ENCODE measurements at places on chromosomes 2 and 18.
A peak's percentile ranks its signal among the peaks of the same experiment; 100 is the strongest.

- DNase-seq, result no peak
Observed at GRCh38 chr18:21930177-21930576, 189.6 kb downstream of the MIB1 start.

GRCh38 chr2:219175486-219175885, 1.2 kb downstream of the CNPPD1 start:
- no peak for DNase-seq

DNA sequence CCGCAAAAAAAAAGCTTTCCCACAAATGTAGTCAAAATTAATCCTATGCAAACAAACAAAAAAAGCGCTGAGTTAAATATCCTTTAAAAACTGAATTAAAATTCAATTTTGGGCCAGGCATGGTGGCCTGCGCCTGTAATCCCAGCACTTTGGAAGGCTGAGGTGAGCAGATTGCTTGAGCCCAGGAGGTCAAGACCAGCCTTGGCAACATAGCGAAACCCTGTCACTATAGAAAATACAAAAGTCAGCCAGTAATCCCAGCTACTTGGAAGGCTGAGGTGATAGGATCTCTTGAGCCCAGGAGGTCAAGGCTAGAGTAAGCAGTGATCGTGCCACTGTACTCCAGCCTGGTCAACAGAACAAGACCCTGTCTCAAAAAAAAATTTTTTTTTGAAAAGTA, 8.8 kb upstream of the MARCHF7 start:
- no peak for DNase-seq

DNA sequence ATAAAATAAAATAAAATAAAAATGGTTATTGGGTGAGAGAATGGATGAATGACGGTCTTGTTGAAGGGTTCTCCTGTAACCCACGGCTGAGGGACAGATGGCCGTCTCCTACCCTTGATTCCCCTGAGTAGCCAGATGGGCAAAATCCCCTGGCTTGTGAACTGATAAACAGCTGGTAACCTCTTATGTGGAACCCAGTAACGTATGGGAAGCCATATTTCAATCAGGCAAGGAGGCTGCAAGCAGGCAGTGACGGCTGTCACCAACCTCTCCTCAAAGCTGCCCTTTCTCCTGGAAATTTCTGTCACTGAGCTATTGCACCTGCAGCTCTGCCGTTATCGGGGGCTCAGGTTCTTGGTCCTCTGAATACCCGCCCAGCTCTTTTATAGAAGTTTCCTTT, 165.3 kb upstream of the SMAD2 start:
- no peak for DNase-seq

DNA sequence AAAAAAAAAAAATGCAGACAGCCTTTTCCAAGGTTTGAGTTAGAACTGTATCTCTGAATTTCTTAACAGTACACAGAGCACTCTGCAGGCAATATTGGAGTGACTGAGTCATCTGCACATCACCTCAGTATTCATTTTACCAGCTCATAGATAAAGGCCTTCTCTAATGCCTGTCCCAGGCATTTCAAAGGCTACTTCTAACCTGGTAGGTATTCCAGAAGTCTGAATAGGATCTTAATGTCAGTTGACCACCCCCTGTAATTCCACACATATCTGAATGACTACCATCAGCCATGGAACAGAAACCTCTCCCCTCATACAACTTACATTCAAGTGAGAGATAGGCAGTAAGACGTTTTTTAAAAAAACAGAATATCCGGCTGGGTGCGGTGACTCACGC, 9.0 kb downstream of the METTL21A start:
- DNase-seq, result no peak

DNA sequence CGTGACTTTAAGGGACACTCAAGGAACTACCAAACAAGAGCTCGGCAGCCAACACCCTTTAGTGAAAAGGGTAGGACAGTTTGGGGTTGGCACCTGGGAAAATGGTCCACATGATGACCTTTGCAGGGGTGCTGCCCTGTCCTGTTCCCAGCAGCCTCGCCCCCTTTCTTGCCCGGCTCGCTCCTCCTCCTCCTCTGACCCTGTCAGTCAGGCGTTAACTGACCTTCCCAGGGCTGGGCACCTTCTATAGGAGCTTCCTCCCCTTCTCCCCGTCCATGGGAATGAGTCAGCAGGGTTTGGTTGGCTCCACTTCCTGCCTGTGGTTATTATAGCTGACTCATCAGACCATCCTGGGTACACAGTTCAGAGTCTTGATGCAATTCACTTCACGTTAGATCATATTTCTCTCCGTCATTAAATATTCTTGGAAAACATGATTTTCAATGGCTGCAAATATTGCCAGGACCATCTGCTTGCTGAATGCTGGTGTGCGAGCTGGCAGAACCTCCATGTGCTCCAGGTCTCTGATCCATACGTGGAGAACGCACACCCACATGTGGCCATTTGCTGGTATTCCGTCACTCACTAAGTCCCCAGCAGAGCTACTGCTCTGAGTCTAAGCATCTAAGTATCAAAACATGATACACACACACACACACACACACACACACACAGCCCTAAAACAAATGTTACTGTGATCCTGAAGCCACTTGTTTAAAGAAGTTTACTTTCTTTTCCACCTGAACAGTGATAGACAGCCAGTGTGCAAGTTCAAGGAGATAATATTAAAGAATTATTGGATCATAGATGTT, 185.0 kb downstream of the ANAPC1 start:
- DNase-seq, result peak; percentile 83

- DNase-seq, result no peak
Observed at GRCh38 chr2:137826373-137827372, 137.6 kb upstream of the HNMT start.

DNA sequence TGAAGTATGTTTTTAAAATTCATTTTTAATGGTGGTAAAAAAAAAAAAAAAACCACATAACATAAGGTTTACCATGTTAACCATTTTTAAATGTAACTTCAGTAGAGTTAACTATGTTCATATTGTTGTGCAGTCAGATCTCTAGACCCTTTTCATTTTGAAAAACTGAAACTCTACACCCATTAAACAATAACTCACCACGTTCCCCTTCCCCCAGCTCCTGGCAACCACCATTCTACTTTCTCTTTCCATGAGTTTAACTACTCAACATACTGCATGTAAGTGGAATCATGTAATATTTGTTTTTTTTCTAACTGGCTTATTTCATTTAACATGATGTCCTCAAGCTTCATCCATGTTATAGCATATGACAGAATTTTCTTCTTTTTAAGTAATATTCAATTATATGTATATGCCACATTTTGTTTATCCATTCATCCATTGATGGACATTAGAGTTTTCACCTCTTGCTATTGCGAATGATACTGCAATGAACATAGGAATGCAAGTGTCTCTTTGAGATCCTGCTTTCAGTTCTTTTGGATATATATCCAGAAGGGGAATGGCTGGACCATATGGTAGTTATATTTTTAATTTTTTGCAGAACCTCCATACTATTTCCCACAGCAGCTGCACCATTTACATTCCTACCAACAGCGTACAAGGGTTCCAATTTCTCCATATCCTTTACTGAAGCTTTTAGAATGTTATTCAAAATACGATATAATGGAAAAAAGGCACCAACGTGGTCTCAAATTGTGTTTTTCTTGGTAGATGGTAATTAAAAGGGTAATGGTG, 91.0 kb downstream of the SPTBN1 start:
- no peak for DNase-seq

DNA sequence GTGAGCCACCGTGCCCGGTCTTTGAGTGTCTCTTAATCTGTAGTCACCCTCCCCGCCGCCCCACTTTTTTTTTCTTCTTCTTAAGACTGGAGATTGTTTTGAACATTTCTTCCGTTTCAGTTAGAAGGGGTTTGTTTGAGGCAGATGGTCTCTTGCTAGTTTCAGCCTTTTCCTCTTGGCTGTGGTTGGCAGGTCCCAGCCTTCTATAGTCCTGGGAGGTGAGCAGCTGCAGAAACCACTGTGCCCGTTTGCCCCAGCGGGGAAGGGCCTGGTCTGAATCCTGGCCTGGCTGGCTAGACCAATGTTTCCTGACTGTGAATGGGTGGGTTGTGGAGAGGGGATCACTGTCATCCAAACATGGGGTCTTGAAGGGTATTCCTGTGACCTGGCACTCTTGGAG, 30.1 kb upstream of the MCFD2 start:
- DNase-seq, result no peak

GRCh38 chr2:233049194-233049761, 10.9 kb upstream of the INPP5D start:
- no peak for DNase-seq

- DNase-seq, result no peak
Observed at GRCh38 chr2:219918944-219919343, 291.5 kb downstream of the SLC4A3 start.

DNA sequence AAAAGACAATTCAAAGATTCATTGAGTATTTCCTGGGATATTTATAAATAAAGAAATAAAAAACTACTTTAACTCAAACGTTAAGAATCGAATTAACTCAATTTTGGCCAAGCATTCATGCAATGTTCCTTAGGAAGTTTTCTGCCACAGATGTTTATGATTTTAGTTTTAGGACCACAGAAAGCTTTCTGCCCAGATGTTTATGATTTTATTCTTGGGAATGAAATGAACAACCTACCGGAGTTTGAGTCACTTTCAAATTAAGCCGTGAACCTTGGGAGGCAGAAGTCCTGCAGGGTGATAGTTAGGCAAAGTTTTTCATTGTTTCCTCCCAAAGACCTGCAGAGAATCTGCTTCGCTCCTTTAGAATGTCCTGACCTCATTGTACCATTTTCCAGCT, 34.7 kb upstream of the MBP start:
- DNase-seq, result no peak

- no peak for DNase-seq
Observed at GRCh38 chr2:200217320-200217719, 89.2 kb upstream of the SPATS2L start.

DNA sequence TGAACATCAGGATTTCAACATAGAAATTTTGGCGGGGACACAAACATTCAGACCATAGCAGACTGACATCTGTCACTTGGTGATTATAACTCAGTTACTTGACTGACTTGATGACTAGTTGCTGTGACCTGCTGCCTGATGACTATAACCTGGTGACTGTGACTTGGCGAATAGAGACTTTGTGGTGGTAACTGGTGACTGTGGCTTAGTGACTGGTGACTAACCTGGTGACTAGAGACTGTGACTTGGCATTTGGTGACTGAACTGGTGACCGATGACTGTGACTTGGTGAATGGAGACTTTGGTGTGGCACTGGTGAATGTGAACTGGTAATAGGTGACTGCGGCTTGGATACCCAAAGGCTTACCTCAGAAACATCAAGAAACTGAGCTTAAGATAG, 563.1 kb upstream of the FAM98A start:
- DNase-seq, result no peak

GRCh38 chr2:40824278-40824677, 372.4 kb upstream of the SLC8A1 start:
- DNase-seq, result no peak

- no peak for DNase-seq
Observed at GRCh38 chr2:109265953-109266352, 136.9 kb downstream of the SH3RF3 start.
